ENCODE measurements at places on chromosomes 1 and 21. TPM values are rescaled to one million over a fixed set of nuclear protein-coding genes. Genes with fewer than 3 reads are reported as not detected.

The GJC2 gene
- total RNA-seq = 1.7 TPM

The FCN3 gene
- 0.14 TPM for total RNA-seq

The NR0B2 gene
- not detected for total RNA-seq

The HUNK gene
- 3.2 TPM for total RNA-seq

The MTMR11 gene
- total RNA-seq = 5.2 TPM

The TINAGL1 gene
- 14.2 TPM for total RNA-seq

The OSCP1 gene
- total RNA-seq = 4.6 TPM

The ADCY10 gene
- 0.67 TPM for total RNA-seq

Measured in H7 (cell line).